ENCODE measurements at places on chromosomes 7 and 10.

DNA sequence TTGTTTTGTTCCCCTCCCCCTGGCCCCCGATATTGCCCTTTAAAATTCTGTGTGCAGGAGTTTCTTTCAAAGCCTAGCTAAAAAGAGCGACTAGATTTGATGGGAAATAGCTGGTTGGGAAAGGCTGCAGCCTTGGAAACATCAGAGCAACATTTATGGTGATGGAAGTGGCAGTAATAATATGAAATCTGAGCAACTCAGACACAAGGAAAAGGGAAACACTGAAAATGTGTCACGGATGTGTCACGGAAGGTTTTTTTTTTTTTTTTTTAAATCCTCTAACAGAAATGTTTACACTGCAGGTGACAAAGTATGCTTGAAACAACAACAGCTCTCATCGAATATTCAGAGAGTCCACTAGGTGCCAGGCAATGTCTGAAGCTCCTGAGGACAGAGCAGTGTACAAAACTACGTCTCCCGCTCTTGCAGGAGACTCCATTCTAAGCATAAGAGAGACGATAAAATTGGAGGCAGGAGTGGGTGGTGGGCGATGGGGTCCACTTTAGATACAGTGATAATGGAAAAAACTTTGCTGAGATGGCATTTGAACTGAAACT is 143.0 kb downstream of the RSU1 start:
- no peak for DNase-seq

DNA sequence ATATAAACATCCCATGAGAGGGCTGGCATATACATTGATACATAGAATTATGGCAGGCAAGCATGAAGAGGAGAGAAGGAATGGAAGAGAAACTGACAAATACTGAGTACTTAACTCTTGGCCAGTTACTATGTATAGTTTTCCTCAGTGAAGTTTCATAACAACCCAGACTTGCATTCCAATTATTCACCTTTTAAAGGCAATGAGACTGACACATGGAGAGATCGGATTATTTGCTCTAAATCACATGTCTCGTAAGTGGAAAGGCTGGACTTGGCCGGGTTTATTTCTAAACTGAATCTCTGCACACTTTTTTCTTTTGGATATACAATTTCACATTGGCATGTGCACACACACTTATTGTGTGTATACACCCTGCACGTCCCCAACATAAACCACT is 548.3 kb downstream of the PHTF2 start:
- no peak for DNase-seq

- no peak for DNase-seq
Measured at GRCh38 chr7:74138334-74138867, 35.8 kb upstream of the EIF4H start.

- no peak for DNase-seq
Measured at GRCh38 chr10:72123616-72124015, 35.3 kb upstream of the SPOCK2 start.

- DNase-seq, result no peak
Measured at GRCh38 chr10:43395571-43396060, 13.4 kb downstream of the HNRNPF start.

DNA sequence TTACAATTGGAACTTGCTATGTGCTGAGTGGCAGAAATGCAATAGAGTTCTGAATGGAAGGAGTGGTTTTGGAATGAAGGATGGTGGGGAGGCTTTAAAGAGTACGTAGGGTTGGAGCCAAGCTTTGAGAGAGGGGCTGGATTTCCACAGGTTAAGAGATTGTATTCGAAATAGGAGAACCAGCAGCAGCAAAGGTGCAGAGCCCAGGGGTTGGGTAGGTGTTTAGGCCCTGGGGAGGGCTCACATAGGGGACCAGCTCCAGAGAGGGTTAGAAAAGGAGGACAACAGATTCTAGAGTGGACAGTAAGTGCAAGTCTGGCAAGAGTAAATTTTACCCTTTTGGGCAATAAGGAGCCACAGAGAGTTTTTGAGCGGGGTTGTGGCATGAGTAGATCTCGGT is 297.2 kb downstream of the RPS24 start:
- DNase-seq, result no peak

DNA sequence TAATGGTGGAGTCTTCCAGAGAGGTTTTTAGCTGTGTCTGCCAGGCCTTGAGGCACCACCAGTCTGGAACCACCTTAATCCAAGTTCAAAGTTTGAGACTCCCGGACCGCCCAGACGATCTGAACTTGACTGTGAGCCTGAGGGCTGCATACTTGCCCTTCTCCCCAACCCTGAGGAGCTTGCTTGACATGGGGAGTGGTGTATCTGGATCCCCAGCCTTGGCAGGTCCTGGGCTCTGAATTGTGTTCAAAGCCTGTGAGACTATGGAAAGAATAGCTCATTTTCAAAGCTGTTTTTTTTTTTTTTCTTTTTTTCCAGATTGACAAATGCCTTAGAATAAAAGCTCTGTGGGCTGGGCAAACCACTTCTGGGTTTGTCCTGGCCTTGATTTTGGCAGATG is 22.3 kb upstream of the CAMK1D start:
- DNase-seq, result no peak

DNA sequence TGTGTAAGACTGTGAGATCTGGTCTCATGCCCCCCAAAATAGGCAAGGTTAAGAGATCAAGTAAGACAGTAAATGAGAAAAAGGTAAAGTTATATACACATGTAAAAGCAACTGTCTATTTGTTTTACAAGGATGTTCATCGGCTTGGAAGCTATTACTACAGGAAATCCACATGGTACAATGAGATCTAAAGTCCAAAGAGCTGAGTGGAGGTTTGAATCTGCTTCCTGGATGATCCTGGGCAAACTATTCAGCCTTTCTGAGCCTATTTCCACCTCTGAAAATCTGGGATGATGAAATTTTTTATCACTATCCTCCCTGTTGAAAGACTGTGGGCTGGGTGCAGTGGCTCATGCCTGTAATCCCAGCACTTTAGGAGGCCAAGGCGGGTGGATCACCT is 123.0 kb downstream of the IDE start:
- DNase-seq, result no peak

- no peak for DNase-seq
Measured at GRCh38 chr10:33122014-33122809, 164.2 kb upstream of the ITGB1 start.

DNA sequence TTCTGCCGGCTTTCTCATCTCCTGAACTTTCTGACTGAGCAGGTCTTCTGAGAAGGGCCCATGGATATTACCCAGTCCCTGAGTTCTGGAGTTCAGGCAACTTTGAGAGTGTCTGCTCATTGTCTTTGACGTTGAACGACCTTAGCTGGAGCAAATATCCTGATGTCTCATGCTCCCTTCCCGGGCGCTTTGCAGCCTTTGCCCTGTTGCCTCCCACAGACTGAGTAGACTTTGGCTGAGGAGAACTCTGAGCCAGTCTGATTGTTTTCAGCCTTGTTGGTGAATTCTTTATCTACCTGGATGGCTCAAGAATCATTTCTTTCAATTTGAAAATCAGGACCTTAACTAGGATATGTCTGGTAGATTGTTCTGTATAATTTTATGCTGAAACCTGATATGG is 353.7 kb downstream of the GLRX3 start:
- no peak for DNase-seq

DNA sequence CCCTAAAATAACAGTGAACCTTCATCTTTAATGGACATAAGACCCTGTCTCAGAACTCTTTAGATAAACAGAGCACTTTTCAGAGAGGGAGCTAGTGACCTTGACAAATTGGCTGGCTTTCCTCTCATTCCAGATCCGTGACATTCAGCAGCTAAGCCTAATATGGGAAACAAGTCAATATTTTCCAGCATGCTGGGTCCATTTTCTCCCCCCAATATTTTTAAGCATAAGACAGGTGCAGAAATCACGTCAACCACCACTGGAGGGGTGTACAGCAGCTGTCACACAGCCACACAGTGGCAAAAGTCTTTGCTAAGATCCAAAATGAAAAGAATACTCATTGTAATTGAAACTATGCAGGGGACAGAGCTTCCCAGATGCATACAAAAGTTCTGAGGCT is 26.1 kb downstream of the LRRTM3 start:
- no peak for DNase-seq

DNA sequence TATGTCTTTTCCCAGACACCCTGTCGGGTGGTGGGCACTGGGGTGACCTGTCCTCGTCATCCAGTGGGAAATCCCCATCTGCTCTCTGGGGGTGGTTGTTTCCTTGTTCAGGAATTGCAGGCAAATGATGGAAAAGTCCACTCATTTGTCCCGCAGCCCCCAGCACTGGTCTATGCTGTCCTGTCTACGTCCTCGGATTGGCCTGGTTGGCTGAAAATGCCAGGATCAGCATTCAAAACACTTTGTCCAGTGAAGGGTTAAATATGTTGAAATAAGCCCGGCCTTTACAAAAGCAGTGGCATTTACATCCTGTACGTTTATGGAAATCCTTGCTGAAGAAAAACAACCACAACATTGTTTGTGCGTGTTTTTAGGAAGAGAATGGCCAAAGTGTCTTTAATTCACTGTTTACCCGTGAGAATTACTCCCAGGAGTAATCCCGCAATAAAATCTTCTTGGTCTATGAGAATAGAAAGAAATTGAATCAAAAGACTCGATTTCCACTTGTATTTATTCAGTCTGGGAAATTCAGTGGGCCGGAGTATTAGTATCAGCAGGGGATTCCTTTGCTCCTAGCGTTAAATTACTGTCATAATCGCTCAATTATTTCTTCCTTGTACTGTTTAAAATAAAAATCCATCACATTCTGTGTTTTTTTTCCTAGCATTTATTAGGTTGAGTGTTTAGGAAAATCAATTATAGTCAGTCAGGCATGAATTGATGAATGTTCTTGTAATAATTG is 116.8 kb upstream of the SH2B2 start:
- DNase-seq, result no peak

DNA sequence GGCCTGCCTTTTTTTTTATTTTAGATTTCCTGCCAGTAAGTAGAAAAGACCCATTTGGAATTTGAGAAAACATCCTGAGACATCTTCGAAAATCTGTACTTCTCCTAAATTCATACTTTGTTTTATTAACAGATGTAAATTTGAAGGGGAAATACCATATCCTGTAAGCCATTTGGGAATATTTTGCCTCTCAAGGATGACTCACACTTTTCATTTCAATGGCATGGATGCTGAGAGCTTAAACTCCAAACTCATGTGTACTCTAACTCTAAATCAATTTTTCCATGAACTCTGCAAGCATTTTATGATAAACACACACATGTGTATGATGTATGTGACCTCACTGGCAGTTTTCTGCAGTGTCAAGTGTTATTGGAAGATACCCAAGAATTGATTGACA is 89.0 kb downstream of the SEMA3A start:
- DNase-seq, result no peak

GRCh38 chr10:51422311-51423120 is 276.9 kb downstream of the CSTF2T start:
- no peak for DNase-seq

DNA sequence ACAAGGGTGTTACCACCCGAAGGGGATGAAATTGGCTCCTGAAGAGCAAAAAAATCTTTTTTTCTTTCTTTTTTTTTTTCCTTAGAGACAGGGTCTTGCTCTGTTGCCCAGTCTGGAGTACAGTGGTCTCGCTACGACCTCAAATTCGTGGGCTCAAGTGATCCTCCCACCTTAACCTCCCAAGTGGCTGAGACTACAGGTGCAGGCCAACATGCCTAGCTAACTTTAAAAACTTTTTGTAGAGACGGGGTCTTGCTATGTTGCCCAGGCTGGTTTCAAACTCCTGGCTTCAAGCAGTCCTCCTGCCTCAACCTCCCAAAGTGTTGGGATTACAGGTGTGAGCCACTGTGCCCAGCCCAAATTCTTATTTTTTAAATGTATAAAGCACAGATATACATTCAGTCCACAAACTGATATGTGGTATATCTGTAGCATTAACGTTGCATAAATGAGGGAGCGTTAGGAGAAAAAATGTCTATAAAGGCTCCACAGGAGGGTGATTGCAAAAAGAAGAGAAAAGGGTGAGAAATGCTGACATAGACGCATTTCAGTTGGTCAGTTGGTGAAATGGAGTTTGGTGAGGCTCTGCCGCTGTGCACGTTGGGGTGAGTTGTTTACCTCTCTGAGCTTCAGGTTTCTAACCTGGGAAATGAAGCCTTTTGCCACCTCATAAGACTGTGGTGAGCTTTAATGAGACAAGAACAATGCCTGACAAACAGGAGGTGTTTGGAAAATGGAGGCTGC is 100.7 kb upstream of the PODXL start:
- no peak for DNase-seq

DNA sequence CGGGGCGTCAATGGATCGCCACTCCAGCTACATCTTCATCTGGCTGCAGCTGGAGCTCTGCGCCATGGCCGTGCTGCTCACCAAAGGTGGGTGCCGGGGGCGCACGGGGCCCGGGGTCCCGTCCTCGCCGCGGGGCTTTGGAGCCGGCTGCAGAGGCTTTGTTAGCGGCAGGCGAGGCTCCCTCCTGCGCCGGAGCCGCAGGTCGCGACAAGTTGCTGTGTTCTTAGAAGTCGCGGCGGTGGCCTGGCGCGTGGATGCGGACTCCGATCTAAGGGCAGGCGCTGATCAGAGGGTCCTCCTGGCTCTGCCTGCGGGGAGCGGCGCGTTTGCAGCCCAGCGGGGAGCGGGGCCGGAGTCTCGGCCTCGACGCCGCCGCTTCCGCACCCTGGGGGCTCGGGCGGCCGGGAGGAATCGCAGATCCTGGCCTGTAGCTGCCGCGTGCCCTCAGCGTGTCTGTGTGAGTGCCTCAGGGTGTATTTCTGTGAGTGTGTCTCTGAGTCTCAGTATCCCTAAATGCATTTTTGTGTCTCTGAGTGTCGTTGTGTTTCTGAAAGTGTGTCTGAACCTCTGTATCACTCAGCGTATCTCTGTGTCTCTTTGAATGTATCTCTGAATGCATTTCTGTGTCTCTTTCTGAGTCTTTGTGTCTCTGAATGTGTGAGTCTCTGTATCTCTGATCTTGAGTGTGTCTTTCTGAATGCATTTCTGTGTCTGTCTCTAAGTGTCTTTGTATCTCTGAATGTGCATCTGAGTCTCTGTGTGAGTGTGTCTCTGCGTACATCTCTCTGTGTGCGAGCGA is 766 bp downstream of the BAMBI start:
- no peak for DNase-seq

- no peak for DNase-seq
Measured at GRCh38 chr10:86711513-86712316, 43.4 kb downstream of the LDB3 start.

- no peak for DNase-seq
Measured at GRCh38 chr7:103799298-103799697, 190.2 kb downstream of the RELN start.

DNA sequence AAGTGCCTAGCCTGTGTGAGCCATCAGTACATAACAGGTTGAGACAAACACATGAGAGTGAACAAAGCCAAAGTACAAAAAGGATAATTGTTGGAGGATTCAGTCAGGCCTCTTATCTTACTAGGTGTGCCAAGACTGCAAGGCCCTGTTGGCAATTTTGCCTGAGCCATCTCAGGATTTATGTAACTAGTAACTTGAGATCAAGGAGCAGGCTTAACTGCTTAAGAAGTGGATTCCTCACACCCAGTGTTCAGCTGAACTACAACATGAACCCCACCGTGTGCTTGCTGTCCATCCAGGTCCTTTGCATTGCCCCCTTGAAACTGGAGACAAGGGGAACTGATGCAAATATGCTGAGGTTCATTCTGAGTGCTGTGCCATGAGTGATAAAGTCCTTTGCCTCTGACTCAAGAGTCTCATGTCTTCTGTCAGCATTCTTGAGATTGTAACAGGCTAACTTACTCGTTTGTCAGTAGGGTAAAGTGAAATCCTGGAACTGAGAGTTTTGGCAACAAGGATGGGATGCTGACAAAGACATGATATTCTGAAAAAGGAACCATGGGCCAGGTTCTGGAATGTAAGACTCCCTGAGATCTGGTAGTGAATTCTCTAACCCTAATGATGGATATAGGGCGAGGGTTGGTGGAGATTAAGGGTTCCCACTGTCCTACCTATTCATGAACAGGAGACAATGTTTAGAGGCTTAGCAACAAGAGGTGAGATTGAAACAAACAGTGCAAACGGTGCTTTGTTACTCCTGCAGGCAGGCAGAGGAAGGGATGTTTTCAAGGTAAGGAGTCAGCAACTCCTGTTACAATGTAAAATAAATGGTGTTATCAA is 44.1 kb upstream of the GATAD1 start:
- DNase-seq, result no peak
